ENCODE measurements at places on chromosomes 7 and 10. TPM values are rescaled to one million over a fixed set of nuclear protein-coding genes. Genes with fewer than 3 reads are reported as not detected.
A peak's percentile ranks its signal among the peaks of the same experiment; 100 is the strongest.

LIPJ gene
- total RNA-seq, result not detected

UPK3B gene
- 16.8 TPM for total RNA-seq

MLXIPL gene
- 24.9 TPM for total RNA-seq

PAPOLB gene
- not detected for total RNA-seq

HOXA6 gene
- total RNA-seq, result 1.2 TPM

HABP2 gene
- not detected for total RNA-seq

ZPBP gene
- not detected for total RNA-seq

INHBA gene
- total RNA-seq, result 17.3 TPM

ZEB1 gene
- 1.4 TPM for total RNA-seq

PCGF6 gene
- 4.5 TPM for total RNA-seq

BEND7 gene
- total RNA-seq, result 3.2 TPM

FAM25G gene
- not detected for total RNA-seq

HPSE2 gene
- not detected for total RNA-seq

FAM237B gene
- not detected for total RNA-seq

GRCh38 chr10:89979726-89980125 lies 278.3 kb downstream of the KIF20B start:
- DNase-seq, result no peak

- no peak for DNase-seq
These were observed 3.0 kb downstream of the IRF5 start for GRCh38 chr7:128940494-128941322.

DNA sequence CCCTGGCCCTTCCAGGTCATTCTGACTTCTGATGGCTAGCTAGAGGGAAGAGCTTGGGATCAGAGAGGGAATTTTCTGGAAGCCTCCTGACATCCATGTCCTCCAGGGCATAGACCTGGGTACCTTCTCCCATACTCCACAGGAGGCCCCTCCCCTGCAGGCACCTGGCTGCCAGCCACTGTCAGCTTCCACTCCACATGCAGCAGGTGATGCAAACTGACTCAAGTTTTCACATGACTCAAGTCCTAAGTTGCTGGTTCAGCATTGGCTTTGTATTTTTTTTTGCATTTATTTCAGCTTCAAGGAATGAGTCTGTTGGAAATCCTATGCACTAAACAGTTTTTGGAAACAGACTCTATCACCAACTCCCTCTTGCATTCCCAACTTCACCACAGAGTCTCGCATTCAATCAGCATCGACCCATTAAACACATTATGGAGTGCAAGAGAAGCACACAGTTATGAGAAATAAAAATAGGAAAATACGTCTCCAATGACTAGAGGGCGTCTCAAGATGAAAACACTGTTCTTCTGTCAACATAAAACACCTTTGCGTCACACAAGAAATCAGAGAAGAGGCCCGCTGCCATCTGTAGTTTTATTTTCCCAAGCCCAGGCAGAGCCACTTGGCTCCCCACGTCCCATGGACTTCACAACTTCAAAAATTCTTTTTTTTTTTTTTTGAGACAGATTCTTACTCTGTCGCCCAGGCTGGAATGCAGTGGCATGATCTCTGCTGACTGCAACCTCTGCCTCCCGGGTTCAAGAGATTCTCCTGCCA lies 362.6 kb upstream of the MGMT start:
- DNase-seq, result no peak

DNA sequence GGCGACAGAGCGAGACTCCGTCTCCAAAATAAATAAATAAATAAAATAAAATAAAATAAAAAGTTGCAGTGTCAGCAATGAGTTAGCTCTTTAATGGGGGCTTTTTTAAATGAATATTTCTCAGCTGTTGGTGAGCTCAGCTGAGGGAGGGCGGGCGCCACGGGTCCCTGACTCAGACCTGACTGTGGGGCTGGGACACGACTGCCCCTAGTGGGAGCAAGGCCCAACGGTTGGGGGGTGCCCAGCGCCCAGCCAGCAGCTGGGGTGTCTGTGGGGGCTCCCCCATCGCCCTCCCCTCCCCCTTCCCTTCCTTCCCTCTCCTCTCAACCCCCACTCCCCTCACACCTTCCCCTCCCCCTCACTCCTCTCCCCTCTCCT lies 46.6 kb downstream of the PWWP2B start:
- no peak for DNase-seq

- DNase-seq, result peak; percentile 9
These were observed 117.3 kb downstream of the SVIL start for GRCh38 chr10:29517352-29517923.

DNA sequence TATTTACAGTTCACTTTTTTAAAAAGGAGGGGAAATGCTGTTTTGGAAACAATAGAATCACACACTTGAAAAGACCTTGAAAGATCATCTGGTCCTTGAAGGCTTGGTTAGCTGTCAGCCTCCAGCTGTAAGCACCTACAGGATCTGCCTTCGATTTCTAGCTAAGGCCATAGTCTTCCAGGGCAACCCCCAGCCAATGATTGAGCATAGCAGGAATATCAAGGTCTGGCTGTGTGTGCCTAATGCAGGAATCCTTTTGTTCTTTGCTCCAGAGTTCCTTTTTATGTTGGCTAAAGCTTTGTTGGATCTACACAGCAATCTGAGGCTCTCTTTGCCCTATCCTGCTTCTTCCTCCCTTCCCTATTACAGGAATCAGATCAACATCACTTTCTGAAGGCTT lies 5.2 kb upstream of the YAE1 start:
- no peak for DNase-seq

- no peak for DNase-seq
These were observed 119.8 kb downstream of the CACNA2D1 start for GRCh38 chr7:82323806-82324205.

DNA sequence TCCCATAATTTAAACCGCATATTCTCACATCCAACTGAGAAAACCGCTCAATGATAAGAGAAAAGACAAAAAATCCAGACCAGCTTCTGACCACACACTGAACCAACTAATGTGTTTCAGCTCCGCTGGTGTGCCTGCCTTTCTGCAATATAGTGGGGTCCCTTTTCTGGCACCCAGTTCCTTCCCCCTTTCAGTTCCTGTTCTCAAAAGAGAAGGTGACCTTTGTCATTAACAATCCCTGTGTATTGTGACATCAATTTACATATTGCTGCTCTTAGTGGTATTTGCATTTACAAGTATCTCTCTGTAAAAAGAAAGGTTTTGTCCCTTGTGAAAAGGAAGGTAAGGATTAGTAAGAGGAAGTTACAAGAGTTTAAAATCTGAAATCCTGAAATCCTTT lies 1.4 kb downstream of the PPP1R17 start:
- no peak for DNase-seq

DNA sequence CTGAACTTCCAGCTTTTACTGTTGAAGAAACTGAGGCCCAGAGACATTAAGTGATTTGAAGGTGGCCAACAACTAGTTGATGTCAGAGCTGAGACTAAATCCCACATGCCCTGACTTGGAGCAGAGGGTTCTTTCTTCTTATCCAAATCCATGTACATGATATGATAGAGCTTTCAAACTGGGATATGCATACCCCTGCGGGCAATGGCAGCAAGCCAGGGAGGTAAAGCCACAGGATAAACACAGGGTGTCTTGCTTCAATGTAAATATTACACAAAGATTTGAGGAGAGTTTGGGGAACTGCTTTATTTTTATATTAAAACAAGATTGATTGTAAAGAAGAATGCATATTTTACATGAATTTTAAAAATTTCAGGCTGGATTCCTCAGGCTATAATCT lies 2.3 kb upstream of the LRRC72 start:
- DNase-seq, result no peak

DNA sequence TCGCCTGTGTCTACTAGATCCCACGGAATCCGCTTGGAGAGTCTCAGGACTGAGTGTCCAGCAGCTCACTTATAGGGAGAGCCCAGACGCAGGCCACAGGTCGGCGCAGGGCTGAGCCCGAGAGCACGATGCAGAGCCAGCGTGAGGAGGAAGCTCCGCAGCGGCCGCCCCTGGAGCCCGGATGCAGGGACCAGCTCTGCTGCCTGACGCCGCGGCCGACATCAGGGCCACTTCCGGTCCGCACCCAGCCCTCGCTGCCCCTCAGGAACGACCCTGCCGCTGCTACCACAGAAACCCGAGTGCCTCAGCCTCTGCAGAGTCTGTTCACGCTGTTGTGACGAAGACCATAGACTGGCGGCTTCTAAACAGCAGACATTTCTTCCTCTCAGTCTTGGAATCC lies 275.8 kb upstream of the PPP2R2D start:
- no peak for DNase-seq

DNA sequence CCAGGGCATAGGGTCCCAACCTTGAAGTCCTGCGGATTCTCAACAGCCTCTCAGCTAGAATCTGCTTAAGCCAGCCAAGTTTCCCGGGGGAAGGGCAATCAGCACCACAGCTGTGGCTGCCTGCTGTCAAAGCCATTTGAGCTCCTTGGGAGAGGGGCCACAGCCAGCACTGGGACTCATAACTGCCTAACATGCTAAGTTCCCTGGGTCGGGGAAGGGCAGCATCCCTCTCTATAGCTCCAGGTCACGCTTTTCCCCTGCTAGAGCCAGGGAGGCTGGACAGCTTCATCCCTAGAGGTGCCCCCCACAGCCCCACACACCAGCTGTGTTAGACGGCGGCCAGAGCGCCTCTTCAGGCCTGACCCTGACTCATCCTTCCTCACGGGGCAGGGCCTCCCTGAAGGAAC lies 49.6 kb upstream of the PDE1C start:
- no peak for DNase-seq

GRCh38 chr7:84017651-84018050 lies 176.9 kb downstream of the SEMA3A start:
- DNase-seq, result no peak

DNA sequence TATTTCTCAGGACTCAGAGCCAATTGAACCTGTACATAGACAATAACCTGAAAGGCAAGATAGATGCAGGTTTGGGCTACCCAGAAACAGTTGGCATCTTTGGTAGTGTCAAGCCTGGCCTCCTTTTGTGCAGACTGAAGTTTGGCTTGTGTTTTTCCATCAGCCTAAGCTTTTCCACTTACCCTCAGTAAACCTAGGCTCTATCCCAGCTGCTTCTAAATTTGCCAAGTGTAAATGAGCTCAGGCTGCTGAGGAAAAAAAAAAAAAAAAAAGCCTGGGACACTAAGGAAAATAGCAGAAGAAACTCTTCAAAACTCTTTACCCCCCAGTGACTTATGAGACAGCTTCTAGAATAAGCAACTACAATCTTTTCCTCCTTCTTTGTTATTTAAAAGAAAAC lies 316.3 kb upstream of the SORCS1 start:
- DNase-seq, result no peak

GRCh38 chr7:35505066-35505465 lies 189.9 kb downstream of the HERPUD2 start:
- no peak for DNase-seq

DNA sequence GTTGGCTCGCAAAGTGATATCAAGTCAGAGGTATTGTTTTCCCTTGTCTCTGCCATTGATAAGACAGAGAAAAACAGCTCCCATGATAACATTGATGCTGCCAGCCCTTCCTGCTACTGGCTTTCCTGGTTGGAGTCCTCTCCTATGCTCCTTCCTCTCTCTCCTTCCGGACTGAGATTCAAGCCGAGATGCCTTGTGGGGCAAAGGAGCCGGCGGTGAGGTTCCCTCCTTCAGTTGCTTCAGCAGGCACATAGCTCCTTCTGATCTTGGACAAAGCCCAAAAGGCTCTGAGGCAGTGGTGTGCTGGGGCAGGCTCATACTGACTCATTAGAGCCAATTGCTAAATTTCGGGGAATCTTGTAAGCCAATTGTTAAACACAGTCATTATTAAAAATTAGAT lies 8.8 kb upstream of the ZCCHC24 start:
- DNase-seq, result no peak

DNA sequence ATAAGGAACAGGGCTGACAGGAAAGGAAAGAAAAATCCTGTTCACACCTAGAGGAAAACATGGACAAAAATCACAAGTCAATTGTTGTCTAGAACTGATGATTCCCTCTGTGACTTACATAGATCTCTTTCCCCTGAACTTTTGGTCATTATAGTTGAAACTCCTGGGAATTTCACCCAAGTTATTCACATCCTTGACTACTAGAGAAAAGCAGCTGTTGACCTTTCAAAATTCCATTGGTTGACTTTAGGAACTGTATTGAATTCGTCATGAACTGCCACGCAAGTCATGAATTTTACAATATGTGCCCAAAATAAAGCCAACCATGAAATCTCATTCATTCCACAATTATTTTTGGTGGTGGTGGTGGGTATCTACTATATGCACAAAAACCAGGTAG lies 104.3 kb downstream of the UBE2H start:
- DNase-seq, result no peak

DNA sequence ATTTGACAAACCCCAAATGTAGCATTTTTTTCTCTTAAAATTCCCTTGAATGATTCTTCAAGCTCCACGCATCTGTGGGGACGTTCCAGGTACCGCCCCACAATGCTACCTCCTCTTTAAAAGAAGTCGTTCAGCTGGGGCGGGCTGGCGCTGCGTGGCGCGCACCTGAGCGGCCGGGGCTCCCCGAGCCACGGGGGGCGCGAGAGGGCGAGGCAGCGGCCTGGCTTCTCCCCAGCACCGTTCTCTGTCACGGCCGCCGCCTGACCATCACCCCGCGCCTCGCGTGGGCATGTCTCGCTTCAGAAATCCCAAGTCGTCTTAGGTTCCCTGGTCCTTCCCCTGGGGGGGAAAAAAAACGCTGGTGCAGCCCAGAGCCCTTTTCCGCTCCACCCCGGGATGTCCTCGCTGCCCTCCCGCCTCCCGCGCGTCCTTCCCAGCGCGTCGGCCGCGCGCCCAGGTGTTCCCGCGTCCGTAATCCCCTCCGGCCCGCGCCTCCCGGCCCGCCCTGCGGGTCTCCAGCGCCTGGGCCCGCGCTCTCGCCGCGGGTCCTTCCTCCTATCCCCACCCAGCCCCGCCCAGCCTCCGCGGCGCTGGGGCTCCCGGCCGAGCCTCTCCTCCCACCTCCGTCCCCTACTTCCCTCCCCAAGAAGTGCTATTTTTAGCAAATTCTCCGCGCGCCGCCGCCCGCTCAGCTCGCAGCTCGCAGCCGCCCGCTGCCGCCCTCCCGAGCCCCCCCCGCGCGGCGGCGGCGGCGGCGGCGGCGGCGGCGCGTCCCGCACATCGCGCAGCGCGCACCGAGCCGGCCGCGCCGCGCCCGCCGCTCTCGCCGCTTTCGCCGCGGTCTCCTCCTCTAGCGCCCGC lies 58.7 kb upstream of the PRPS1L1 start:
- DNase-seq, result no peak

- no peak for DNase-seq
These were observed 24.5 kb downstream of the ADRB1 start for GRCh38 chr10:114068054-114068707.

DNA sequence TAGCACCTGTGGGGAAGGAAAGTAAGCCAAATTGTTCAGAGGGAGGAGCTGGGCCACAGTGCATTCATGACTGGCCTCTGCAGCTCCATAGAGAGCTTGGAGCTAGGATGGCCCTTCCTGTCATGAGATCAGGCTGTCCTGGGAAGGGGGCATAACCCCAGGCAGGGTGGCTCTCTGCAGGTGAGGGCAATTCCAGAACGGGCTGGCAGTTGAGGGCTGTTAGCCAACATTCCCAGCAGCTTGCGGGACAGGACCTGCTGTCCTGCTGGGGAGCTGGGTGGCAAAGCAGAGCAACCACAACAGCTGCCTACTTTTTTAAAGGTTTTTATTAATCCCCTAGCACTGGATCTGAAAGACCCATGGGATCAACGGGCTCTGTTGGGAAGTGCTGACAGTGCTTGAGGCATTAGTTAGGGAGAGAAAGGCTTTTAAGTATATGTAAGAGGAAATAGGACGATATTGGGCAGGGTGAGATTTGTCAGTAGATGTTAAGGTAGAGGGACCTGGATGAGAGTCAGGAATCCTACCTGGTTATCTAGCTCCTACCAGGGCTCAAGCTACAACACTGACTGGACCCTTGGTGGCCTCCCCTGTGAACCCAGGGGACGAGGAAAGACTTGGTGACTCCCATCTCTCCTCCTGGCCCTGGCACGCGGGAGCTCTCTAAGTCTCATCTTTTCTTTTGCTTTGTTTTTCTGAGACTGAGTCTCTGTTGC lies 77.8 kb downstream of the NAMPT start:
- DNase-seq, result peak; percentile 43

- DNase-seq, result no peak
These were observed 22.6 kb upstream of the RAB18 start for GRCh38 chr10:27481486-27481885.
